Astrocyte (in vitro differentiated cells and primary cell): ENCODE measurements at places on chromosomes 2 and 18. TPM values are rescaled to one million over a fixed set of nuclear protein-coding genes. Genes with fewer than 3 reads are reported as not detected.

- no peaks in the 10 kb centered on the region for H3K27me3 ChIP-seq
- no peaks in the 10 kb centered on the region for H3K36me3 ChIP-seq
- no peak overlapping the region for H3K27ac ChIP-seq
- no peak overlapping the region for H3K4me3 ChIP-seq
These were observed 138.2 kb upstream of the PXDN start for GRCh38 chr2:1882471-1882870.

DNA sequence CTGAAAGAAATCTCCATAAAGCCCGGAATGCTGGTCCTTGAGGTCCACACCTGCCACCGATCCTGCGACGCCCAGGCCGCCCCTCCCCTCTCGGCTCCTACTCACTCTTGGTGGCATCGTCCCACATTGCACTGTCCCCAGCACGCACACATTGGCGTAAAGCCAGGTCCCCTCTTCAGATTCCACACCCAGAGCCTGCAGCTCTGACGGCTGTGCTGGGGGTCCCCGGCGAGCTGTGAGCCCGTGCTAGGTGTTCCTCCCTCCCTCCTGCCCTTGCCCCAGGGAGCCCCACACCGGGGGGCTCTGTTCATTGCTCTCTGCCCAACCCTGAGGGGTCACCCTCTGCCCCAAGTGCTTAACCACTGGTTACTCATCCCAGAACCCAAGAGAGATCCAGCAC lies 8.5 kb downstream of the TPO start:
- no peak overlapping the region for H3K27ac ChIP-seq
- H3K36me3 ChIP-seq = no peaks in the 10 kb centered on the region
- no peak for DNase-seq
- no peaks in the 10 kb centered on the region for H3K4me1 ChIP-seq

GRCh38 chr18:73556904-73557303 lies 590.7 kb downstream of the FBXO15 start:
- DNase-seq = no peak
- H3K27me3 ChIP-seq = no peaks in the 10 kb centered on the region
- H3K36me3 ChIP-seq = no peaks in the 10 kb centered on the region
- no peak overlapping the region for H3K27ac ChIP-seq

Gene CTNNA2
- 3.9 and 4.3 TPM in 2 replicates for total RNA-seq

DNA sequence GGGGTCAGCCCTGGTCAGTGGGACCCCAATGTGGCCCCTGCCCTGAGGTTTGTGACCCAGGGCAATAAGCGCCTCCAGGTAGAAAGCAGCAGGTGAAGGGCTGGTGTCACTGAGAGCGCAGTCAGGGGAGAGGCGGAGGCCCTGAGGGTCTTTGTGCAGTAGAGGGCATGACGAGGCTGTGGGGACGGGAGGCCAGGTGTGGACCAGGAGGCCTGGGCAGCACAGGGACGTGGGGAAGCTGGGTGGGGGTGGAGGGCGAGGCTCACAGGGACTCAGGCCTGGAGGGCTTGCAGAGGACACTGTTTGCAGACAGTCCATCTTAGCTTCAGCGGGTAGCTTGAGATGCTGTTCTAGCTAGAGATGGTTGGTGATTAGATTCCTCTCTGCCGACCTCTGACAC lies 32.0 kb downstream of the TRAF3IP1 start:
- no peaks in the 10 kb centered on the region for H3K4me1 ChIP-seq
- peaks cover 8% of the 10 kb centered on the region for H3K36me3 ChIP-seq
- no peak for DNase-seq
- no peaks in the 10 kb centered on the region for H3K27me3 ChIP-seq
- no peak overlapping the region for H3K27ac ChIP-seq

Gene QPCT
- 23.1 and 25.2 TPM in 2 replicates for total RNA-seq

GRCh38 chr18:60246606-60247005 lies 126.0 kb downstream of the MC4R start:
- no peaks in the 10 kb centered on the region for H3K4me1 ChIP-seq
- H3K36me3 ChIP-seq = no peaks in the 10 kb centered on the region
- H3K4me3 ChIP-seq = no peak overlapping the region

DNA sequence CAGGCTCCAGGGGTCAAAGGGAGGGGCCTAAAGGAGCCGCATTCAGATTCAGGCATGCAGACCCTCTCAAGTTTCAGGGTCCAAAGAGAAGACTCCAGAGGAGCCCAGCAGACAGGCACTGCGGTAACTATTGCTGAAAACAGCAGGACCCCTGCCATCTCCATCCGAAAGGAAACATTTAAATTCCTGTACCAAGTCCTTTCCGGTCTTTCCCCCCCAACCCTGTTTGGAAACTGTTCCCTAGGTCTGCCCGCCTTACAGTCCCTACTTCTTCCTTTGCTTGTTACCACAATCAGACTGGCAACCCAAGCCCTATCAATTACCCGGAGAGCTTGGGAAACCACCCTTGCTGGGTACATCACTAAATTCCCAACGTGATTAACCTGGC lies 82.0 kb downstream of the DNMT3A start:
- H3K4me3 ChIP-seq = no peak overlapping the region
- no peak overlapping the region for H3K27ac ChIP-seq
- no peak for DNase-seq
- no peaks in the 10 kb centered on the region for H3K27me3 ChIP-seq
- no peaks in the 10 kb centered on the region for H3K36me3 ChIP-seq

- no peak for DNase-seq
- no peaks in the 10 kb centered on the region for H3K36me3 ChIP-seq
- no peak overlapping the region for H3K4me3 ChIP-seq
- no peaks in the 10 kb centered on the region for H3K27me3 ChIP-seq
- no peak overlapping the region for H3K27ac ChIP-seq
These were observed 102.4 kb downstream of the LDLRAD4 start for GRCh38 chr18:13320891-13321425.

DNA sequence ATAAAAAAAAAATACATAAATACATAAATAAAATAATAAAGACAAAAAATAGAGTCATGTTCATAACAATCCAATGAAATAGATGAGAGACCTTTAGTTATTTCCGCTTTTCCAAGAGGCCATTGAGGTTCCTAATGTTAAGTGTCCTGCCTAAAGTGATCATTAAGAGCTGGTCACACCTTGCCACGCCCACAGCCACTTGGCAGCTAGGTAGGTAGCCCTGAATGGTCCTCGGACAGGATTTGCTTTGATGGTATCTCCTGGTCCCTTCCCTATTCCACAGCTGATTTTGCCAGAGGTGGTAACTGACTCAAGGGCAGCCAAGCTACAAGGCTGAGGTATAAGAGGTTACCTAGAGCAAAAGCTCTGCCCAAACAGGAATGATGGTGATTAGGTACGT lies 24.5 kb upstream of the TANC1 start:
- no peak for DNase-seq
- H3K36me3 ChIP-seq = no peaks in the 10 kb centered on the region
- no peak overlapping the region for H3K4me3 ChIP-seq
- H3K4me1 ChIP-seq = no peaks in the 10 kb centered on the region
- H3K27me3 ChIP-seq = no peaks in the 10 kb centered on the region
- no peak overlapping the region for H3K27ac ChIP-seq

Gene RNF144A
- total RNA-seq = 2.9 and 4.9 TPM in 2 replicates
